ENCODE measurements at places on chromosomes 2 and 18.
A peak's percentile ranks its signal among the peaks of the same experiment; 100 is the strongest.

GRCh38 chr2:112621790-112622527, 23.8 kb upstream of the SLC20A1 start:
- DNase-seq, result no peak

GRCh38 chr2:222174450-222174849, 124.3 kb downstream of the PAX3 start:
- no peak for DNase-seq

DNA sequence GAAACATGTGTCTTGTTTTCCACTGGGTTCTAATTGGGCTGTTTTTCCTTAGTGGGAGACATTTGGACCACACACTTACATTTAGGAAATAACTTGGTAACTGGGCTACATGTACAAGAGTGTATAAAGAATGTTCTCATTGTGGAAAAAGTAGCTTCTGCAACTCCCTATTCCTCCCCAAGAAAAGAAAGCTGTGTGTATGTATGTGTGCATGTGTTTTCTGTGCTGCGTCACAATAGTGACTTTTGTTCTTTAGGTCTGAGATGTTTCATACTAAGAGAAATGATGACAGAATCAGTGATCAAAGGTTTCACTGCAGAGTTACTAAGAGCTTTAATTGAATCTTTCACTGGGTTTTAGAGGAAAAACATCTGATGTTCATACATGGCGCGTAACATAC, 82.7 kb downstream of the TANC1 start:
- no peak for DNase-seq

DNA sequence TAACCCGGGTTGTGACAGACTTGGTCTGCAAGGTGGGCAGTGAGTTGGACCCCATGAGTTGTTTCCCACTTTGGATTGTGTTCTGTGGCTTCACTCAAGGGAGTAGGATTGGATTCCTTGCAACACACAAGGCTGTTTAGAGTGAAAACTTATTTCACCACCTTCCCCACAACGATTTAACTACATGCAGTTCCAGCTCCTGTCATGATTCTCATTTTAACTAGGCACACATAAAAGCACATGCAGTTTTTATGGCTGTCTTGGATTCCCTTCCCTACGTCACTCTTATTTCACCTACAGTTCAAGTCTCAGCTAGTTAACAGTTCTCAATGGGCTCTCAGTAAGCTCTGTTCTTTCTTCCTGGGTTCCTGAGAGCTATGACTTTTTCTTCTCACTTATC, 15.9 kb downstream of the EFEMP1 start:
- DNase-seq, result no peak

GRCh38 chr2:227389231-227389630, 1.5 kb upstream of the SCYGR1 start:
- no peak for DNase-seq

DNA sequence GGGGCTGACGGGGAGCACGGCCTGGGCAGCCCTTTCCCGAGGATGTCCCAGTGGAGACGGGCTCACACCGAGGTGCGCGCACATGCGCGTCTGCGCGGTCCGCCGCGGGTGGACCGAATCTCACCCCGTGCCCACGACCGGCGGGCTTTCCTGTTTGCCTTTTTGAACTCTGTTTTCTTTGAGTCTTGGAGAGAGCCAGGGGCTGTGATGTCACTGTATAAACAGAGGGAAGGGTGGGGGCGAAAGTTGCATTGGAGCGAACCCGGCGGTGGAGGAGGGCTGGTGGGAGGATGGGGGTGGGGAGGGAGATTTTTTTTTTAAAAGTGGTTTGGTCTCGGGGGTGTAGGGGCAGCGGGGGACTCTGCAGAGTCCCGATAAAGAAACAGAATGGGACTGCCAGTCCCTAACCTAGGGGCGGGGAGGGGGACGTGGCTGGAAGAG, 141.2 kb upstream of the CTAGE1 start:
- DNase-seq, result peak; percentile 49

DNA sequence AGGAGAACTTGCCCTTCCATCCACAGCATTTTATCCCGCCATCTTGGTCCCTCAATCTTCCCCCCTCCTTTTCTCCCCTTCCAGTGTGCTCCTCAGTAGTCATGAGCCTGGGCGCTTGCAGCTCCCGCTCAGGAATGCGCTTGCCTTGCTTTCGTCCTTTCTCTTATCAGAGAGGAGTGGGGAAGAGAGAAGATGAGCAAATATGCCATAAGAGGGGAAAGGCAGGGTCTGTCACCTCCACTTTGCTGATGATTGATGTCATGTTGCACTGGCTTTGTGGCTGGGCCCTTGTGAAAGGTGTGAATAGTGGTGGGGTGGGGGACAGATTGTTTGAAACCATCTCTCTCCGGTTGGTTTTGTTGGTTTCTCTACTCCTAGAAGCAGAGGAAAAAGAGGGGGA, 569.3 kb downstream of the TNS1 start:
- DNase-seq, result no peak

DNA sequence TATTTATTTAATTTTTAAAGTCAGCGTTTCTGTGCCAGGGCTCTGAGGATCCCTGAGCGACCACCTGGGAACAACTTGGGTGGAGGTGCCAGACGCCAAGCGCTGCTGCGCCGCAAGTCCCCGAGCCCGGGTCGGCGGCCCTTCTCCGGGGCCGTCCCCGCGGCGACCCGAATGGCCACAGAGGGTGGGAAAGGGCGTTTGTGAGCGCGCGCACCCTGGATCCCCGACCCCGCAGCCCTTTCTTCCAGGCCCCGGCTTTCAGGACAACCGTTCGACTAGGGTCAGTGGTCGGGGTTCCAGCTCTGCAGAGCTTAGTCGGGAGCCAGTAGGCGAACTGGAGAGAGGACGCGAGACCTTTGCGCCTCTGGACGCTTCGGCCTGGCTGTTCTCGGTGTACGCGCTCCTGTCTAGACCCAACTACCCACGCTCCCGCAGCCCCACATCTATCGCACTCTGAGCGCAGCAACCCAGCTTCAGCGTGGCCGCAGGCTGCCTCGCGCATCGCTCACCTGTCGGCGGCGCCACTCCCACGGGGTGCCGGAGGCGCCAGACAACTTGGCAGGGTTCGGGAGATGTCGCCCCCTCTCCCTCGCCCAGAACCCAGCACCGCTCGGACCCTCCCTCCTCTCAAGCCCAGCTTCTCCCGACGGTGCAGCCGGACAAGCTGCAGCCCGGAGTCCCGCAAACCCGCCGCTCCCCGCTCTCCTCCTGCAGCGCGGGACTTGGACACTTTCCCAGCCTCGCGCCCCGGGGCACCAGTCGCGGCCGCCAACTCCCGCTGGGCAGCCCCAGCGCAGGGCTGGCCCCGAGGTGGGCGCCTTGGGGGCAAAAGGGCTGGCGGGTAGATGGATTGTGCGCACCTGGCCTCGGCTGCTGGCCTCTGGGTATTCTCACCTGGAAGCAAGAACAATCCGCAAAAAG, 758 bp downstream of the LYPD1 start:
- DNase-seq, result no peak

- DNase-seq, result no peak
Observed at GRCh38 chr2:42059261-42059898, 11.6 kb downstream of the PKDCC start.

GRCh38 chr2:127405255-127405610, 13.0 kb upstream of the PROC start:
- no peak for DNase-seq

- DNase-seq, result no peak
Observed at GRCh38 chr18:72544092-72544886, at the start of gene CBLN2. TSS of gene CBLN2 (minus strand) at chr18:72544342. CDS start at chr18:72542160, 2,182 bp downstream.

DNA sequence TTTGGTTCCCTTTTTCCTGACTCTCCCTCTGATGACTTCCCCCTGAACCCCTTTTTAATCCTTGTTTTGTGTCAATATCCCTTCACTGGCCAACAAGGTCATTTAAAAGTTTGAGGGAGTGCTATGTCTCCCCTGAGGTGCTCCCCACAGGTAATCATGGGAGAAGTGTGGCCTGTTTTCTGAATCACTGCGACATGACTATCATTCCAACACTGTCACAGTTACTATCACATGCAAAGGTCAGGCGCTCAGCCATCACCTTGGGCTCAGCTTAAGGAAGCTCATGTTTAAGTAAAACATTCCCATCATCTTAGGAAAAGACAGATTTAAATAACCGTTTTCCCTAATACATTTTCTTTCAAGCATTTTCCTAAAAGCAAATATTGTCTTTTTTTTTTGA, 20.9 kb upstream of the ACAA2 start:
- DNase-seq, result no peak

DNA sequence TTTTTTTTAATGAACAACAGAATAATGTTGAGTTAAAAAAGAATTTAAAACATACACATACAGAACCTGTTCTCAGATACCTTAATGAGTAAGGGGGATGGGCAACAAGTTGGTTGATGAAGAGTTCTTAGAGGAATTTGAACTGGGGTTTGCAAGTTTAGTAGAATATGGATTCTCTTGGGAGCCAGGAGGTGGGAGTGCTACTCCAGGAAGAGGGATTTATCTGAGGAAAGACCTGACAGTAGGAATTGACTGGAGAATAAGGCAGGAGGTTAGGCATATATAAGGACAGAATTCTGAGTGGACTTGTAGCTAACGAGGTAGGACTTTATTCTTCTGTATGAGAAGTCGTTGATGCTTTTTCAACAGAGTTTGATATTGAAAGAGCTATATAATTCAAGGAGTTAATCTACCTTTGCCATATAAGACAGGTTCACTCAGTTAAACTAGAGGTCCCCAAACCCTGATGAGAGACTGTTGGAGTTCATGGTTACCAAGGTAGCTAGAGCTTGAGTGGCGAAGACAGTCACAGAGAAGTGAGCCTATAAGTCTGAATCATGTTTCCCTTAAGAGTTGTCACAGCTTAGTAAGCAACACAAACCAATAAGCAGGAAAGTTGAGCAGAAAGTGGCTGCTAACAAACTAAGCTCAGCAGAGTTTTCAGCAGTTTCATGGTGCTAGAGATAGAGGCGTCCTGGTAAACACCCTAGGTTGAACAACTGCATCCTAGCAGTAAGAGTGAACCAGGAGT, 88.2 kb downstream of the NCOA1 start:
- DNase-seq, result no peak

DNA sequence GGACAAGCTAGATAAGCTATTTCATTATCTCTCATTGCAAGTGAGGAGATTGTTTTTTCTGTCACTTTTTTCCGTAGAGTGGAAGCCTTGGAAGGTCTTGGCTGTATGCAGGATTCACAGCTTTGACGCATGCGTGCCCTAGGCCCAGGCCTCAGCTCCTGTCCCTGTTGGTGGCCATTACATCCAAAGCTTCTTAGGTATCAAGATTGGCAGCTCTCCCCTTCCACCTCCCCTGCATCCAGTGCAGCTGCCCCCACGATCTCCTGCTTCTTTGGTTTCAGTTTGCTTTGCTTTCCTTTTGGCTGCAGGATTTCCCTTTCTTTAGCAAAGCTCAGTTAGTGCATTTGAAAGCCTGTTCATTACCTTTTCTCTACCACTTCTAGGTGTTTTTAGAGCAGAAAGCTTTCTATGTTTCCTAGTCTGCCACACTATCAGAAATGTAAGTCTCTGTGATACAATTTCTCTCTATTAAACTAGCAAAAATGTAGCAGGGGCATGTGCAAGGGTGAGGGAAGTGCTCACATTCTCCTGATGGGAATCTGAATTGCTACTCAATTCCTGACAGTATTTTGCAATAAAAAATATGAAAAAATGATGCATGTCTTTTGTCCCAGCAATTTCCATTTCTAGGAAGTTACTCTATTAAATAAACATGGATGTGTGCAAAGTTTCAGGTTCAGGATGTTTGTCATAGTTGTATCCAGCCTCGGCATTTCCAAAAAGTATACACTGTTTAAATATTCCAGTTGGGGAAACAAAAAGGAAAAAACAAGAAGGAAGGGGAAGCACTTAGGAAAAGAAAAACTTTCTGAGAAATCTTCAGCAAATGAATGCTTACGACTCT, 91.2 kb downstream of the LIPG start:
- no peak for DNase-seq

- no peak for DNase-seq
Observed at GRCh38 chr2:135099802-135100483, 47.9 kb downstream of the RAB3GAP1 start.

GRCh38 chr2:128170776-128171175, 79.8 kb downstream of the UGGT1 start:
- no peak for DNase-seq

- DNase-seq, result no peak
Observed at GRCh38 chr2:42880738-42881690, 88.6 kb upstream of the HAAO start.

DNA sequence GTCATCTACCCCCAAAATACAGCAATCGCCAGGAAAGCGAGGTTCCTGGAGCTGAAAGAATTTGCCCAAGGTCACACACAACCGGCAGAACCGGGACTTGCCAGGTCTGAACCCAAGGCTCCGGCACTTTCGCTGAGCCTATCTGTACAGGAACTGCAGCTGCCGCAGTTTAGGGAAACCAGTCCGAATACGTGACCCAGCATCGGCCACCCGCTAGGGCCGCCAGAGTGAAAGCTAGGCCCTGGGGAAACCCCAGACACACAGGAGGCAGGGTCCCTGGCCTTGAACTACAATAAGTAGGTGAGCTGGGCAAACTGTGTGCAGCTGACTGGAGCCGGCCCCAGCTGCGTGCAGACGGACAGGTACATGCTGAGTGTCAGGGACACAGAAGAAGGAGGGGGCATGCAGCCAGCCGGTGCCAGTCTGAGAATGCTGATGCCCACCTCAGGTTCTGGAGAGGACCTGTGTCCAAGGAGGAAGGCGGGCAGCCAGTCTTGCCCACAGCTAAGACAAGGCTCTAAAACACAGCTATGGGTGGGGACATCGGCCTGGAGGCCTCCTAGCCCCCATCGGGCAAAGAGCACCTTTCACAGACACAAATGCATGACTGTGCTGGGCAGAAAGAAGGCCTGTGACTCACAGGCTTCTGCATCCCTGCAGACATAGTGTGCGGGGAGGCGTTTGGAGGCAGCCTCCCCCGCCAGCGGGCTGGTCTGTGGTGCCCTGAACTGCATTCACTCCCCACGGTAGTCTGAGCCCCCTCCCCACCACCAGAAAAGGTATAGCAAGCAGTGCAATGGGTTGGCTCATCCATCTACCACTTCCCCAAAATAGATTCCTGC, 107.4 kb upstream of the ID2 start:
- no peak for DNase-seq

GRCh38 chr2:223692191-223692947, 90.2 kb upstream of the SCG2 start:
- DNase-seq, result peak; percentile 10

DNA sequence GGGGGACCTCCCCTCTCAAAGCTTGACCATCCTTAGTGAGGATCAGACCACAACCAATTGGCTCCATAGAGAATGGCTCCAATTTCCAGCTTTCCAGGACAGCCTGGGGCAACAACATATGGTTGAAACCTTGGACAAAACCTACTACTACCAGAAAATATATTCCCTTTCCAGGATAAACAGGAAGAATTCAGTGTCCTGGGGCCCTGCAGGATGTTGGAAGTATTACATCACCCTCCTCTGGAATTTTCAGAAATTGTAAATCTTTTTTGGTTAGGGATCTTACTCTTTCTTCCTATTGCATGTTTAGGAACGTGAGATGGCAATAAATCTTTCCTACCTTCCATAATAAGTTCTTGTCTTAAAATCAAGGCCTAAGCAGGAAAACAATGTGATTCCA, 158.9 kb upstream of the MEIS1 start:
- DNase-seq, result no peak

GRCh38 chr2:58876126-58876525, 635.0 kb upstream of the FANCL start:
- DNase-seq, result no peak

DNA sequence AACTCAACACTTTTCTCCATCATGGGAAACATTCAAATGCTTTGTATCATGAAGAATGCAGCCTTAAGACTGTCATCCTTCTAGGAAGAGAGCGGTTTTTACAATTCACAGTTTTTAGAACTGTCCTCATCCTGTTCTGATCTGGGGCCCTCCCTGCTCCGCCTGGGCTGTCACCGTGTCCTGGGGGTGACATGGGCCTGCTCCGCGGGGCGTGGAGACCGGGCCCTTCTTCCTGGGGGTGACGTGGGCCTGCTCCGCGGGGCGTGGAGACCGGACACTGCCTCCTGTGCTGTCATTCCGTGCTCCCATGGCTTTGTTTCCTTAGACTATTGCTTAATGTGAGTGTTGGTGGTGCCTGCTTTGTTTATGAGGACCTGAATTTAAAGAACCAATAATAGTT, 122.8 kb downstream of the TMEM18 start:
- DNase-seq, result no peak

Measured in left renal pelvis (tissue), 4 donors.